ENCODE measurements at places on chromosomes 5 and 9. TPM values are rescaled to one million over a fixed set of nuclear protein-coding genes. Genes with fewer than 3 reads are reported as not detected.
A peak's percentile ranks its signal among the peaks of the same experiment; 100 is the strongest.

The OR2K2 gene
- not detected for polyA plus RNA-seq

The ARSI gene
- not detected for polyA plus RNA-seq

The LCN2 gene
- polyA plus RNA-seq, result not detected

The FOXD4 gene
- polyA plus RNA-seq, result not detected

The AIF1L gene
- polyA plus RNA-seq, result not detected

The IFNB1 gene
- 0.40 TPM for polyA plus RNA-seq

The CCL19 gene
- not detected for polyA plus RNA-seq

GRCh38 chr5:168427224-168427623 lies 59.0 kb upstream of the RARS1 start:
- DNase-seq, result no peak

- DNase-seq, result peak; percentile 82
These were observed 19.2 kb upstream of the CD180 start for GRCh38 chr5:67215519-67216471.

DNA sequence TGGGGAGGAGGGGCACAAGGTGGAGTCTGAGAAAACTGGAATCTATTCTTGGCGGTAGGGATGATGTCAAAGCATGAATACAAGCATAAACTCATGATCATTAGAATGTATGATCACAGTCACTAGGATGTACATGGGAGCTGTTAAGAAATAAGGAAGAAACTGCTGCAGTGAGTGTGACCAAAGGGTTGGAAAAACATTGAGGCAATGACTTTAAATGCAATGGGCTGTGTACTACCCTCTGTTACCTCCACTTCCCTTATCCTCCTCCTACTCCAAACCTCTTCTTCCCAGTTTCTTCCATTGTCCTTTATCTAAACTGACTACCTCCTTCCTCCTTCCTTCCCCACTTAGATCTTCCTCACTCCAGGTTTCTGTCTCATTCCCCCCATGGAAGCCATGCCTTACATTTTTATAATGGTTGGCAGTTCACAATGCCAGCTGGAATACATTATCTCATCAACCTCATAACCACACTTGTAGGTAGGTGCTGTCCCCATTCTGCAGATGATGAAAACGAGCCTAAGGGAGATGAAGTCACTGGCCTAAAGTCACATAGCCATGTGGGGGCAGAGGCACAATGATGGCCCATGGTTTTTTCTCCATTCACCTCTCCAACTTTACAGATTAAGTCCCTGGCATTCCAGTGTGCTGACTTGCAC lies 21.9 kb upstream of the TNFSF15 start:
- DNase-seq, result no peak

DNA sequence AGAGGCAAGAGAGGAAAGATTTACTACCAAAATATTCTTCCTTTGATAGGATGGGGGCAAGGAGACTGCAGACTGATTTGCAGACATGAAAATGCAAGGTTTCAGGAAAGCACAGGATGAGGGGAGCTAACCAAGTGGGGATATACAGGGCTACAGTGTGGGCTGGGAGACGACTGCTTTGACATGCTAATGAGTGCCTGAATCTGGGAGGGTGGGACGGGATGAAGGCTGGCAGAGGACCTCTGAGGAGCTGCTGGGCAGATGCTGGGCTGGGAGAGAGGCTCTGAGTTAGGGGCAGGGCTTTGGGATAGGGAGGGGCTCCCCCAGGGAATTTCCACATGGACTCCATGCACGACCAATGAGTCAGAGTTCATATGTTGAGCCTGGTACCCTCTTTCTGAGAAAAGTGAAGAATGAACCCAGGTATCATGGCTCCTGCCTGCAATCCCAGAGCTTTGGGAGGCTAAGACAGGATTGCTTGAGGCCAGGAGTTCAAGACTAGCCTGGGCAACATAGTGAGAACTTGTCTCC lies 4.9 kb upstream of the CPLX2 start:
- no peak for DNase-seq

GRCh38 chr5:89755024-89755423 lies 654.5 kb downstream of the CETN3 start:
- DNase-seq, result no peak

DNA sequence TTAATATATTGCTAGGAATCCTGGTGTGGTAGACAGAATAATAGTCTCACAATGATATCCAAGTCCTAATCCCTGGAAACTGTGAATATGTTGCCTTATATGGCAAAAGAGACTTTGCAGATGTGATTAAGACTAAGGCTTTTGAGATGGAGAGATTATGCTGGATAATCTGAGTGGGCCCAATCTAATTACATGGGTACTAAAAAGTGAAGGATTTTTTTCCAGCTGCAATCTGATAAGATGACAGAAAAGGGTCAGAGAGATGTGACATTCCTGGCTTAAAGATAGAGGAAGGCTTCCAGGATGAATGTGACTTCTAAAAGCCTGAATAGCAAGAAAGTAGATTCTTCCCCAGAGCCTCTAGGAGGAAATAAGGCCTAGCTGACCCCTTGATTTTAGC lies 80.7 kb upstream of the MPDZ start:
- no peak for DNase-seq

DNA sequence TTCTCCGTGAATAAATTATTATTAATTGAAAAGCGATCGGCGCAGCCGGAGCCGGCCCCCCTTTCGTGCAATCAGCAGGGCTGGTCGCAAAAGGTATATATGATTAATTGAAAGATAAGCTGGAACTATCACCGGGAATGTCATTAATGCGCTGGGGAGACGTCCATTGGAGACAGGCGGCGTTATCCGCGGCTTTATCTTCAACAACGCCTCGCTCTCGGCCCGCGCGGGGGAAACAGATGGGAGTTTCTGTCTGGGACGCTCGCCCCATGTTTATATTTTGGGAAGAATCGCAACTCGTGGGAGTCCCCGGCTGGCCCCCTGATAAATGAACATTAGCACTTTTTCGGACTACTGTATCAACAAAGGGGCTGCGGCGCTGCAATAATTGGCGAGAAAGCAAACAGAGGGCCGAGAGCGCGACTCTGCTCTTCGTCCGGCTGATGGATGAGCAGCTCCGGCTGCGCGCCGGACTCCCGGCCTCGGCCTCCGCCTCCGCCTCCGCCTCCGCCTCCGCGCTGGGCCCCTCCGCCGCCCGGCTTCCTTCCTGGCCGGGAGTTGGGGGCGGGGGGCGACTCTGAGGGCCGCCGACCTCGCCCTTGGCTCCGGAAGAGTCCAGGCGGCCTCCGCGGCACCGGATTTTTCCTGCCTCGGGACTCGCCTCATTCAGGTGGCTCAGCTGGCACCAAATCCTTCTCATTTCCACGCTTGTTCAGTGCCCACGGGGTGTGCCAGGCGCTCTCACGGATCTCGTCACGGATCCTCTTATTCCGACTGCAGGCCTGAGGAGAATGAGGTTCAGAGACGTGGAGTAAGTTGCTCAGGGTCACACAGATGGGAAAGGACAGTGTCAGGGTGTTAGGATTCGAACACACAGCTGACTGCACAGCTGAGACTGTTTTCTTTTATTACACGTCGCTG lies 3.6 kb upstream of the NKX2-5 start:
- no peak for DNase-seq

GRCh38 chr5:177123789-177124485 lies 9.6 kb upstream of the NSD1 start:
- DNase-seq, result no peak

GRCh38 chr9:6133346-6134063 lies 82.1 kb upstream of the IL33 start:
- DNase-seq, result no peak

DNA sequence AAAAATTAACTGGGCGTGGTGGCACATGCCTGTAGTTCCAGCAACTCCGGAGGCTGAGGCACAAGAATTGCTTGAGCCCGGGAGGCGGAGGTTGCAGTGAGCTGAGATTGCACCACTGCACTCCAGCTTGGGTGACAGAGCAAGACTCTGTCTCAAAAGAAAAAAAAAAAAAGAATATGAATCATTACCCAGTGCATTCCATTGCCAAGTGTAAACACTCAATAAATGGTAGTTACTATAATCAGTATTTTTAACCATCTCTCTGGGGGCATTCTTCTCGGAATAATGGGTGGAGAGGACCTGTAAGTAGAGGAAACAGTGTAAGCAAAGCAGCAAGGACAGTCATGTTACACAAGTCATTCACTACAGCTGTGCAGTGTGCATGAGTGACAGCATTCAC lies 13.8 kb upstream of the RANBP17 start:
- DNase-seq, result no peak

- no peak for DNase-seq
These were observed 56.3 kb downstream of the ST8SIA4 start for GRCh38 chr5:100846772-100847171.

DNA sequence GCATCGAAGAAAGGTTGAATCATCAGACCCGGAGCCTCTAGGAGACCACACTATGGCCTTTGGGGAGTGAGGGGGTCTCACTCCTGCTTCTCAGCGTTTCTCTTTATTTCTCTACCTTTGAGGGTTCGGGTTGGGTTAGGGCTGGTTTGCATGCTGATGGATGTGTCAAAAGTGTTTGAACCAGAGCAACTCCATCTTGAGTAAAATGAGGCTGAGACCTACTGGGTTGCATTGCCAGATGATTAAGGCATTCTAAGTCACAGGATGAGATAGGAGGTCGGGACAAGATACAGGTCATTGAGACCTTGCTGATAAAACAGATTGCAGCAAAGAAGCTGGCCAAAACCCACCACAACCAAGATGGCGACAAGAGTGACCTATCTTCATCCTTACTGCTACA lies 44.9 kb upstream of the TCF7 start:
- no peak for DNase-seq

GRCh38 chr5:56352808-56353590 lies 119.9 kb upstream of the ANKRD55 start:
- DNase-seq, result no peak

GRCh38 chr5:54895816-54896341 lies 89.5 kb downstream of the ESM1 start:
- DNase-seq, result no peak

DNA sequence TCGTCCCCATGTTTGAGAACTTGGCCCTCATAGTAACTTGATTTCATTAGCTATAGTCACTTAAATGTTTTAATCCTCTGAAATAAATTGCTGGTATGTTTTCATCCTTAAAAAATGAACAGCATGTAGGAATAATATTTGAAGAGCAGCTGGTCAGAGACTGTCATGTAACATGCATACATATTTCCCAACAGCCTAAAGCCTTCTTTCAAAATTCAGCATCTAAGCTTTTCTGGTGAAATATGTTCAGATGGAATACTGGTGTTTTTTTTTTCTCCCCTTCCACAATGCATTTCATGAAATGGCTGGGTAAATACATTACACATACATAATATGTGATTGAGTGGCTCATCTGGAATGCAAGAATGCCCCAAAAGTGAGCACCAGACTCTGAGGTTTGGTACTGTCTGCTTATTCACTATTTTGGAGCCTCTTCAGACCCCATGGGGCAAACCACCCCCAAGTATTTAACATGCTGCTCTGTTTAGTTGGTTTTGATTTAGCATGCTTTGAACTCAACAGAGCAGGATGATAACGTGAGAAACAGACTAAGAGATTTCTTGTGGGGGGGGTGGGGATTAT lies 94.0 kb downstream of the SMARCA2 start:
- DNase-seq, result no peak

DNA sequence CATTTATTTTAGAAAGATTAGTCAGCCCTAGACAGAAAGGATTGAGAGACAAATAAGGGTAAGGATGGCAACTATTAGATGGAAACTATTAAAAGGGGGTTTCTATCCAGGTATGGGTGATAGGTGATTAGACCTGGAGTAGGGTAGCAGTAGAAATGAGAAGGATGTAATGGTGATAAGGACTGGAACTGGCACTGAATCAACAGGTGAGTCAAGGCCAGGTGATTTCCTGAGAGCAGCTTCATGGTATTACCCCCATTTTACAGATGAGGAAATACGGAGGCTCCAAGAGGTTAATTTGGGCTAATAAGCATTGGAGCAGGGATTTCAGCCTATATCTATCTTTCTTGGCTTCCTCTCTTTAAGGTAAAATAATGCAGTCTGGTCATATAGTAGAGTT lies 55.7 kb downstream of the CAST start:
- no peak for DNase-seq

GRCh38 chr9:76866689-76867088 lies 39.2 kb downstream of the PRUNE2 start:
- no peak for DNase-seq

DNA sequence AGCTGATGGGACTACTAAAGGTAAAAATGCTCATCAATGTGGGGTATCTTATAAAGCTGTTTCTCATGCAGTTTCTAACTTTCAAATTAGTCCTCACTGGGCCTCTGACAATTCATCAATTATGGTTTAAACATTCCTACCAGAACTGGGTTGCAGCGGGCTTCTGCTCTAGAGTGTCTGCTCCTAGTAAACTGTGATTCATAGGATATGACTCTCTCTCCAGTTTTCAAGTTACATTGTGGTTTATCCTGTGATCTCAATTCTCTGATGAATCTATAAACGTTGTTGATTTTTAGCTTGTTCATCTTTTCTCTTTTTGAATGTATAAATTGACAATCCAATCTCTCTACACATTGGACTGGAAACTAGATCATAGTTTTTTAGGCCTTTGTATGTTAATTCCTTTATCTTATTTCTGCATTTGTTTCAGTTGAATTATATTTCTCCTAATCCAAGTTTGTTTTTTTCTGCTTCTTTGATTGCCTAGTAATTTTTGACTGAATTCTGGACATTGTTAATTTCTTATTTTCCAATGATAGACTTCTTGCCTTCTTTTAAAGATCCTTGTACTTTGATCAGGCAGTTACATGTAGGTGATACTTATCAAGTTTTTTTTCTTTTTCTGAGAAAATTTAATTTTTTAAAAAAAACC lies 822.6 kb downstream of the TLE1 start:
- DNase-seq, result no peak

- DNase-seq, result no peak
These were observed 111.2 kb upstream of the IER5L start for GRCh38 chr9:129289131-129289731.

GRCh38 chr5:15483351-15484097 lies 16.5 kb upstream of the FBXL7 start:
- DNase-seq, result no peak

DNA sequence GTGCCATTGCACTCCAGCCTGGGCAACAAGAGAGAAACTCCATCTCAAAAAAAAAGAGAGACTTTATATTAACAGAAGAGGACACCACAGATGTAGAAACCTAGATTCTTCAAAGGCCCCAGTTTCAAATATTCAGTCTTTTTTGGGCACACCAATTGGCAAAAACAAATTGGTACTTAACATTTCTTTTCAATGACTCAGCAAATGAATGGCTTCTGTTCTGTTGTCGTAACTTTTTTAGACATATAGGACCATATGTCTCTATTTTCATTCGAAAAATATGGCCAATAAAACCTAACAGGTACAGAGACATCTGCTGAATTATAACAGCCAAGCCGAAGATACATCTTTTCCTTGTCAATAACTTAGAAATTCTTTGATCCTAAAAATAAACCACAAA lies 212.8 kb downstream of the EBF1 start:
- no peak for DNase-seq

DNA sequence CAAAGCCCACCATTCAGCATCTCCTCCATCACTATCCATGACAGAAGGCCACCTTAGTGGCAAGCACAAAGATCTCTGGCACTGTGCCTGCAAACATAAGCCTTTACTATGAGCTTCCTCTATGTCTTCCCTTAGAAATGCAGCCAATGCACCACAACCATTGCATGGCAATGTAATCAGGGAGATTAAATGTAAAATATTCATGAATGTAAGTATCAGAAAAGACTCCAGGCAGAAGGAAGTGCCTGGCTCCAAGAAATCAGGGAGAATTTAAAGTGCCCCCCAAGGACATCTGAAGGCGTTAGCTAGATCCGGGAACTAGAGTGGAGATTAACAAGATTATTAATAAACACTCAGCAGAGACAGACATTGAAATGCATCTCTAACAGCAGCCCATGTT lies 32.5 kb upstream of the MYORG start:
- no peak for DNase-seq

All from CD4-positive, alpha-beta memory T cell (primary cell).